Osteoblast (primary cell): ENCODE measurements at places on chromosomes 2 and 18. TPM values are rescaled to one million over a fixed set of nuclear protein-coding genes. Genes with fewer than 3 reads are reported as not detected.

The VWA3B gene
- 0.59 TPM in 1 of 2 replicates, not detected in the other for total RNA-seq

The FN1 gene
- total RNA-seq: 18,025 and 18,800 TPM in 2 replicates

The COL4A3 gene
- not detected in 2 replicates for total RNA-seq

The ANTXR1 gene
- 123 and 134 TPM in 2 replicates for total RNA-seq

The ABCG8 gene
- not detected in 2 replicates for total RNA-seq

The FHOD3 gene
- total RNA-seq: 13.0 and 17.4 TPM in 2 replicates

DNA sequence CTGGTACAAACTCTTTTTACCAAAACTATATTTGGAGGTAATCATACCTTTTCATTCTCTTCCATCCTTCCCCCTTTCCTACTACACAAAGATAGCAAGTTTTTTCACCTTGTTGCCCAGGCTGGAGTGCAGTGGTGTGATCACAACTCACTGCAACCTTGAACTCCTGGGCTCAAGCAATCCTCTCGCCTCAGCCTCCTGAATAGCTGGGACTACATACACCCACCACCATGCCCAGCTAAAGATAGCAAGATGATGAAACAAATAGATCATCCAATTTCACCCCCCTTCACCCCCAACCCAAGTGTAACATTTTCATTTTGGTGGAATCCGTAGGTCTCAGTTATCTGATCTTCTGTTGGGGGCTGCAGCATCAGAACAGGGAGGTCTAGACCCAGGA lies 4.5 kb upstream of the STK11IP start:
- DNase-seq: no peak

- no peak for DNase-seq
These were observed 134.9 kb upstream of the CHAC2 start for GRCh38 chr2:53632714-53633113.

DNA sequence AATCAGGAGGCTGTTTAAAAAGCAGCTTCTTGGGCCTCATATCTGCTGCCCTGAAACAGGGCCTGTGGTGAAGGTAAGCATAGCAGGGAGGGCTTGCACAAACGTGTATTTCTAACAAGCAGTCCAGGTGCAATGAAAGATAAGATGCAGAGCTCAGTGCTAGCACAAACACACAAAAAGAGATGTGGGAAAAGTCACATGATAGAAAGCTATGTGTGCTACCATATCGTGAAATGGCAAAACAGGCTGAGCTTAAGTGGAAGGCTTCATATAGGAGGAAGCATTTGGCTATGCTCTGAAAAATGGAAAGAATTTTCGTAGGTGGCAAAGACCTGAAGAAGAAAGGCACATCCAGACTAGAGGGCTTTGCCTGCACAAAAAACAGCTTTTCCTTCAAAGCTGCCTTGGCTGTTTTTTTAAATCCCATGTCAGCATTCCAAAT lies 10.2 kb downstream of the RSAD2 start:
- DNase-seq: no peak

DNA sequence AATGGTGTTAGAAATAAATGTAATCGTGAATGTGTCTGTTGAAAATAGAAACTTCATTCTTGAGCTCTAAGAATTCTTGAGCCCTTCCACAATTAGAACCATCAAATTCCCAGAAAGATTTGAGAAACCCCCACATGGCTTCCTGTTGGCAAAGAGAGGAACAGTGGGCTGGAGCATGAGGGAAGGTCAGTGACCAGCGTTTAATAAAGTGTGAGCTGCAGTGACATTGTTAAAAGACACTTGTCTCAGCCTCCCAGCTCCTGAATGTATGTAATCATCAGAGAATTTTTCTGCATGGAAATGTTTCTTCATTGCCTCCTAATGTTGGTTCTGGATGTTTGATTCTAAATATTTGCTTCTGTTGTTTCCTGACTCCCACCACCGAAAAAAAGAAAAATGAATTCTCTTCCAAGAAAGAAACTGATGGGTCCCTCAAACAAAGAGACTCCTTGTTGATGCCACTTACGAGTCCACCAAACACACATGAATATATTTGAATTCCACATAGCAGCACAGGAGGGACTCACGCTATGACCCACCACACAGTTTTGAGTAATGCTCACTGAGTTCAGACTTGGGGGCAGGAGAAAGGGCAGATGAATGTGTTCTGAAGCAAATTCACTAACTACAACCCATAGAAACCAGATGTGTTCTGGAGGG lies 225.1 kb upstream of the KLHL29 start:
- DNase-seq: no peak

GRCh38 chr2:109457794-109458193 lies 156.0 kb downstream of the SEPTIN10 start:
- DNase-seq: no peak

GRCh38 chr2:148279216-148279615 lies 258.3 kb downstream of the MBD5 start:
- DNase-seq: no peak

- no peak for DNase-seq
These were observed 75.0 kb downstream of the SOCS6 start for GRCh38 chr18:70363861-70364260.

DNA sequence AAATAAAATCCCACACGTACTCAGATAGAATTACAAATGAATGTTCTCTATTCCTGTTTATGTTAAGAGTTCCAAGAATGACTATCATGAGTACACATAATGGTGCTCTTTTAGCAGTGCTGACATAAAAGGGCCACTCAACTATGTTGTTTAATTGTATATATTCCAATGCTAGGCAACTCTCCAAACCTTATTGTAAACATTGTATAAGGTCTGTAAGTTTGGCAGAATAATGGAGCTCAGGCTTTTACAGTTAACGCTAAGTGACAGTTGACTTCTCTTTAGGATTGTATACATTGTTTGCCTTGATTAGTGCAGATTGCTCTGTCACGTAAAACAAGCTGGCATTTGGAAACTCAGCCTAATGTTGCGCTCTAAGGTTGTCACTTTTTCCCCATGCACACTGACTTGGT lies 20.8 kb downstream of the RBMS1 start:
- DNase-seq: no peak

GRCh38 chr2:235610696-235611257 lies 116.9 kb downstream of the AGAP1 start:
- no peak for DNase-seq

DNA sequence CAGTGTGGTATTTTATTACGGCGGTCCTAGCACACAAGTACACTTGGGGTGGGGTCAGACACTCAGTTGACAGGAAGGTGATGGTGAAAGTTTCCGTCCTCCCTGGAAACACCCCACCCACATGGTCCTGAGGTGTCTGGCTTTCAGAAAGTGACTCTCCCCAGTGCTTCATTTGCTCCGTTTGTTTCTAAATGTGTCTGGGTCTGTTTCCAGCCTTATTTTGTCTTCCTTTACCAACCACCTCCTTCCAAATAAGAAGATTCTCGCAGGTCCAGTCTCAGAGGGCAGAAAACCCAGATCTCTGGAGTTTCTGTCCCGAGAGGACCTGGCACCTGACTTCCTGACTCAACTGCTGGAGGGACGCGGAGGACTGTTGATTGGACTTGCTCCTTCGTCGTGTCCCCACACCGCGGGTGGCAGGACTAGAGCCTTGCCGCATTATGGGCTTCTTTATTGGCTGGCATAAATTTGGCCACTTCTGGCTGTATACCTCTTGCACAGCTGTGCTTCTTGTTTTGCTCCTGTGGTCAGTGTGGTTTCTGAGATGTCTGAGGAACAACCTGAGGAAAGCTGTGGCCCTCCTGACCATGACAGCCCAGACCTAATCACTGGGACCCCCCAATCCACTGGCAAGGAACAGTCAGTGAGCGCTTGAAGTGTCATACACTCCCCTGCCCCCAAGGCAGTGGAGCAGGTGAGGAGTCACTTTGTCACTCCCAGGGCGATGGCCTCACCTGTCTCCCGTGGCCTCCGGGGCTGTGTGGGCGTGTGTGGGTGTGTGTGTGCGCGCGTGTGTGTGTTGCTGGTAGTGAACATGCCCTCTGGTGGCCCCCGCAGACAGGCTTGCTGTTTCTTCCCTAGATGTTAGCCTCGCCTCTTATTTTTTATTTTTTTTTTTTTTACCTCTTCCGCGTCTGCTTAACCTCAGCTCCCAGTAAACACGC lies 45.6 kb downstream of the MEX3C start:
- no peak for DNase-seq

DNA sequence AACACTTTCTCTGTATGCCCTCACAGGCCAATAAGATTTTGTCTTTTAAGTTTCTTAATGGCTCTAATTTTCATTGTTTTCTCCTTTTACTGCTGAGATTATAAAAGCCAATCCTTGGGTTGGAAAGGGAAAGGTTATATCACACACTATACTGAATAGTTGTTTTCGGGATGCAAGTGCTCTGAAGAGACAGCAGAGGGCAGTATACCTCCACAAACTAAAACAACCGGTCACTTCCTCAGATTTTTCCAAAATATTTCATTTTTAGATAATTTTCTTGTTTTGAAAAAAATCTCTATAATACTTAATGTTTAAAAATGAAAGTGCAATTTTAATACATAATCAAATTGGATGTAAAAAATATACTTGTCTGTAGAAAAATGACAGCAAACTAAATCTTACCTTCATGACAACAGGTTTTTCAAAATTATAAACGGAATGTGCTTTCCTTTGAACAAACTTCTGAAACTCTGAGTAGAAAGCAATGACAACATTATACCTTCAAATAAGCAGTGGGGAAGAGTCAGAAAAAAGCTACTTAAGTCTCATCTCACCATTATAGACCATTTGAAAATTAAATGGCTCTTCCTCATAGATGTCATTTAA lies 82.7 kb downstream of the ORC4 start:
- peak; percentile 6 for DNase-seq
